ENCODE measurements at places on chromosomes 4 and X.

GRCh38 chr4:1041147-1041935 lies 29.9 kb downstream of the FGFRL1 start:
- DNase-seq, result peak; percentile 49

DNA sequence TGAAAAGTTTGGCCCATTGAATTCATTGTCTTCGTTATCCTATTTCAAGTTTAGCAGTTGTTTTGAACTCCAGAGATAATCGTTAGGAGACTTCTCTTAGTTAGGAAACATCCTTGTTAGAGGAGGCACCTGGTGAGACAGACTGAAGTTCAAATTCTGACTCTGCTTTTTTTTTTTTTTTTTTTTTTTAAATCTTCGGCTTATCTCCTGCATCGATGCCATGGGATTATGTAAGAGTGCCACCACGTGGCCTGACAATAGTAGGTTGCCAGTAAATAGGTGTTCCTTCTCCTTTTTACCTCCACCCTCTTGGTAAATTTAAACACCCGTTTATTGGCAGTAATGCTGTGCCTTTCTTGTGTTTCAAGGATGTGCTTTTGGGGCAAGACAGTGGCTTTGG lies 149.3 kb downstream of the SOWAHB start:
- peak; percentile 43 for DNase-seq

- peak; percentile 0 for DNase-seq
Measured at GRCh38 chrX:73581002-73581628, 18.1 kb downstream of the CHIC1 start.

DNA sequence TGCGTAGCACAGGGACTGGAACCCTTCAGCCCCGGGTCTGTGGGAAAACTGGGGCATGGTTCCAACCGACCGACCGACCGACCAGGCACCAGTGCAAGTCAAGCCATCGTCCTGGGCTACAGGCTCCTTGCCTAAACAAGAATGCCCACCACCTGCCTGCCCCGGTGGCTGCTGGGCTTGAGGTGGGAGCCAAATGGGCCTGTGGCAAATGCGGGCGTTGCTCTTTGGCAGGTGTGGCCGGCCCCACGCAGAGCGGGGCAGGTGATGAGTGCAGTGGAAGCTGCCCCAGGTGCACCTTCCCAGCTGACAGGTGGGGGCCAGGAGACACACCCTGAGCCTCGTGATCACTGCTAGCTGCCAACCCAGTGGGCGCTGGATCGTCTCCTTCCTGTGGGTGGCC lies 77.9 kb downstream of the MTMR1 start:
- no peak for DNase-seq

- peak; percentile 87 for DNase-seq
Measured at GRCh38 chr4:118154649-118155048, 120.4 kb downstream of the NDST3 start.

DNA sequence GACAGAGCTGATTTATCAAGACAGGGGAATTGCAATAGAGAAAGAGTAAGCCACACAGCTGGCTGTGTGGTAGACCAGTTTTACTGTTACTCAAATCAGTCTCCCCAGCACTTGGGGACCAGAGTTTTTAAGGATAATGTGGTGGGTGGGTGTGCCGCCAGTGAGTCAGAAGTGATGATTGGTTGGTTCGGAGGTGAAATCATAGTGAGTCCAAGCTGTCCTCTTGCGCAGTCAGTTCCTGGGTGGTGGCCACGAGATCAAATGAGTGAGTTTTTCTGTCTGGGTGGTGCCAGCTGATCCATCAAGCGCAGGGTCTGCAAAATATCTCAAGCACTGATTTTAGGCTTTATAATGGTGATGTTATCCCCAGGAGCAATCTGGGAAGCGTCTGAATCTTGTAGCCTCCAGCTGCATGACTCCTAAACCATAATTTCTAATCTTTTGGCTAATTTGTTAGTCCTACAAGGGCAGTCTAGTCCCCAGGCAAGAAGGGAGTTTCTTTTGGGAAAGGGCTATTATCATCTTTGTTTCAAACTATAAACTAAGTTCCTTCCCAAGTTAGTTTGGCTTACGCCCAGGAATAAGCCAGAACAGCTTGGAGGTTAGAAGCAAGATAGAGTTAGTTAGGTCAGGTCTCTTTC lies 44.0 kb upstream of the PPP1R2C start:
- DNase-seq, result no peak

GRCh38 chrX:110180928-110181310 lies 137.0 kb downstream of the AMMECR1 start:
- DNase-seq, result peak; percentile 79

- DNase-seq, result no peak
Measured at GRCh38 chr4:53865054-53865453, 199.4 kb downstream of the CHIC2 start.

- no peak for DNase-seq
Measured at GRCh38 chr4:94448815-94449375, 2.8 kb upstream of the PDLIM5 start.

- DNase-seq, result no peak
Measured at GRCh38 chrX:155966876-155967275, 30.6 kb upstream of the IL9R start.

DNA sequence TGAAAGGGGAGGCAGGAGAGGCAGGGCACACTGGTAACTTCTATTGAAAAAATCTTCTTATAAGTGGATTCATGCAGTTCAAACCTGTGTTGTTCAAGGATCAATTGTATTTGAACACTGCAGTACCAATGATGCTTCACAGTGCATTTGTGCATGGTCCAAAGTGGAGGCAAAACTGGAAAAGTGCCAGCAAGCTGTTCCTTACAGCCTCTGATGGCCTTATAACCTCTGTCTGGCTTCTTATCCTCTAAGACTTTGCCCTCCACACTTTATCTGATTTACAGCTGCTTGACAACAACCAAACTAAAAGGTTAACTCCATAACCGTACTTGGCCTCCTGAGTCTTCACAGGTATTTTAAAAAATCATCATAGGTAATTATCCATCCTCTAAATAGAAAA lies 40.4 kb downstream of the MAGEB17 start:
- no peak for DNase-seq

DNA sequence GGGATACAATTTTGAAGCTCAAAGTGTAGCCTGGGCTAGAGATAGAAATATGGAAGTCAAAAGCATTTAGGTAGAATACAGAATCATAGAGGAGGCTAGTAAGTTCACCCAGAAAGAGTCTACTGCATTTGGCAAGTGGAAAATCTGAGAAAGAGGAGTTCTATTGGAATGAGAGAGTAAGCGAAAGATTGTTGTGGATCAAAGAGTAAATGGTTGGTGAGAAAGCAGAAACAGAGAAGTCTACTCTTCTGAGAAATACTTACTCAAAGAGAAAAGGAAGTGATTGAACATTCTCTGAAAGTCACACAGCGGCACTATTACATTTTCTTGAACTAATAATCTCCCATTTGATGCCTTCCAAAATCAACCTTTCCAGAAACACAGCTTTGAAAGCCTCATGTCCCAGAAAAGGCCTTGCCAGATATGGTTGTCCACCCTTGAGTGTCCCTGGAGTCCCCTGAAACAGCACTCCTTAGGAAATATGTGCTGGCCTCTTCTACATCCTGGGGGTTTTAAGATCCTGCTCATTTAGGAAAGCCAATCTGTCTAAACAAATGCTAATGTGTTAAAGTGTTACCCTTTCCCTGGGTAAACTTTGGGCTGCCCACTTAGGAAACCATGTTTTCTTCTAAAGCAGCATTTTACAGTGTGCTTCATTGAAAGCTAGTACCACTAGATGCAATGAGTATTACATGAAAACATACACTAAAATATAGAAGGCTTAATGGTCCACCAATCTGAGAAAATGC lies 132.6 kb downstream of the INPP4B start:
- DNase-seq, result no peak

DNA sequence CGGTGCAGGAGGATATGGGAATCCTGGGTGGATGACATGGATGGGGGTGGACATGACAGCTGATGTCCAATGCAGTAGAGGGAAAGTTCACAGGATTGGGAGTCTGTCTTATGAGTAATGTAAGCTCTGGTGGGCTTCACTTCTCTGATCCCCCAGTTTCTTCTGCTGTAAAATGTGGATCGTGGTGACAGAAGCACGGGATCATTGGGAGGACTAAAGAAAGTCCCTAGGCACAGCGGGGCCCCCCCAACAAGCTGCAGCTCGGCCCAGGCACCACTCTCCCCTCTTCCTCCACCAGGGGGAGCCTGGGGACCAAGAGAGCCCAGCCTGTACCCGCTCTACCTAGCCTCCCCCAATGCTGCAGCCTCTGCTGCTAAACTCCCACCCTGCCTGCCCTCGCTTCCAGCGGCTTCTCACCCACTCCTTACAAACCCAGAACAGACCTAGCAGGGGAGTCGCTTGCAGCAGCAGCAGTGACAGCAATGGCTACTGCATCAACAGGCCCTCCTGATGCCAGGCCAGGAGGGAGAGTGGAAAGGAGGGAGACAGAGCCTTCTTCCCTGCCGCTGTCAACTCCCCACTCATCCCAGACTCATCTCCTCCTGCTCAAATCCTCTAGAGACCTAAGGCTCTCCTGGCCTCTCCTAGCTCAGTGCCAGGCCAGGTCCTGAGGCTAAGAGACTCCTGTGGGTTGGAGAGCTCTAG lies 36.1 kb upstream of the IQSEC2 start:
- peak; percentile 22 for DNase-seq

GRCh38 chr4:98352940-98353339 lies 91.8 kb downstream of the RAP1GDS1 start:
- DNase-seq, result no peak

DNA sequence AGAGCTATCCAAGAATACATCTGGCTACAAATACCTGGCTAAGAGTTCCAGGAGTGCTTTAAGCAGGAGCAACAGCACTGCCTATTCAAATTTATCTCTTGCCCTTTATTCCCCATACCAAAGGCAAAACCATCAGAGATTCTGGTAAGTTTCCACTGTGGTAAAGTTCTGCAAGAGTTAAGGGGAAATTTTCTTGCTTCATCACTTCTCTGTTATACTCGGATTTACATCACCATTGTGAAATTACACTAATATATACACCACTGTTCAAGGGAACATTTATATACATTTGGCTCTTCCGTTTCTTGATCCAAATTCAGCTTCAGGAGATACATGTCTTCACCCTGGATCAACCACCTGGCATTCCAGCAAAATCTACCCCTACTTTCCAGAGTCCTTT lies 70.8 kb upstream of the PTPN13 start:
- DNase-seq, result no peak

GRCh38 chr4:3352941-3353594 lies 60.2 kb downstream of the RGS12 start:
- no peak for DNase-seq

DNA sequence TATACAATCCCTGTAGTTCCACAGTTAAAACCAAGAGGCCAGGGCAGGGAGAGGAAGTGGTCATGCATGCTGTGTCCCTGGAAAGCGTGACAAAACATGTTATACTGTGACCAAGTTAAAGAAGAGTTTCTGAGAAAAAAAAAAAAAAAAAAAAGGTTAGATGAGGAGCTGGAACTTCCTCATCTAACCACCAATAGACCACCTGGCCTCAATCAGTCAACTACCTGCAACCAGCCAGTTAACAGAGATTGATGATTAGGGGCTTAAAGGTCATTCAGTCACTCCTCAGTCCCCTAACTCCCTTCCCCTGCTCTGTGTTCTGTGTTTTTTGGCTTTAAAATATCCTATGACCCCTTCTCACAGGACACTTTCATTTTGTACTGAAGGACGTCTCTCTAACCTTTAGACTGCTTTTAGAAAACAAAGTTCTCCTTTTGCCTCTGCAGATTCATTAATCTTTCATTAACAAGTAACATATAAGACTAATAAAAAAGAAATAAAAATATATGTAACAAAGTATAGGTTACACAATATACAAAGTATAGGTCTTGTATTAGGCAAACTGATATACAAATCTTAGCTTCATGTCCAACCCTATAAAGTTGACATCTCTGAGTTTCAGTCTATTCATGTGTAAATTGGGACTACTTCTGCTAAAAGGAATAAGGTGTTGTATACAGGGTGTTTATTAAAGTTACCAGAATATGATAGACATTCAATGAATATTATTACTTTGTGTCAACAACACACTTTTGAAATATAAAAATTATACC lies 179.1 kb upstream of the NDST4 start:
- DNase-seq, result no peak

GRCh38 chr4:150367326-150367725 lies 214.6 kb upstream of the MAB21L2 start:
- DNase-seq, result no peak

GRCh38 chr4:48589098-48589445 lies 99.0 kb downstream of the ZAR1 start:
- DNase-seq, result no peak

GRCh38 chr4:108567831-108568230 lies 52.5 kb upstream of the RPL34 start:
- DNase-seq, result no peak

- DNase-seq, result no peak
Measured at GRCh38 chr4:148170408-148171365, 271.5 kb downstream of the NR3C2 start.

DNA sequence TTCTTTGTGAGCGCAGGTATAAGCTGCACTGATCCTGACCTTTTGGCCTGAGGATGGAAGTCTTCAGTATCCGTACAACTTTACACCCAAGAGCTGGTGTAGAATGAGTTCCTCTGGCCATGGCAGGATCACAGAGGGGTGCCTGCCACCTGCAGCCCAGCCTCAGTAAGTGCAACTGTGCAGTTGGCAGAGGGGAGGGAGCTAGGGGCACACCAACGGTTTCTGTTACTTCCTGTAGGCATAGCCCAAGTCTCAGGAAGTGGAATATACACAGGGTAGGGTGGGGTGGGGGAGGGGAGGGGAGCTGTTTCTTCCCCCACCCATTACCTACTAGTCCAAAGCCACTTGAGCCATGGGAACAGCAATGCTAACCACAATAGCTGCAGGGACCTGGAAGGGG lies 85.4 kb upstream of the GBA3 start:
- peak; percentile 14 for DNase-seq

GRCh38 chr4:184406958-184407391 lies 67.4 kb downstream of the IRF2 start:
- no peak for DNase-seq

- no peak for DNase-seq
Measured at GRCh38 chrX:154399527-154400368, 1.6 kb downstream of the RPL10 start.
